ENCODE measurements at places on chromosomes 11 and 22.

DNA sequence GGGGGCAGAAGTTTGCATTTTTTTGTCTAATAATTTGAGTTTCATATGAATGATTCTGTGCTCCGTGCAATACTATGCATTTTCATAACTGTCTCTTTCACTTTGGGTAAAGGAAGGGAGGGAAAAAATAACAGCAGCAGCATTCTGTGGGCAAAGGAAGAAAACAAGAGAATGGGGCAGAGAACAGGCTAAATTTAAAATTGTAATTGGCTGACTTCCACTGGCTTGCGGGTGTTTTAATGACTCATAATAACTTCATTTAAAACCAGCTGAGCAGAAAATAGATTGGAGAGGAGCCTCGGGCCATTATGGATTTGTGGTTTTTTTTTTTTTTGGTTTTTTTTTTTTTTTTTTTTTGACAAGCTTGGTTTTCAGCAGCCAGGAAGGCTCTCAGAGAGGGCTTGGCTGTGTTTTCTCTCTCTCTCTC lies 107.4 kb downstream of the ZBTB16 start:
- DNase-seq: peak; percentile 43

GRCh38 chr11:1889224-1889930 lies 2.3 kb downstream of the PRR33 start:
- no peak for DNase-seq

DNA sequence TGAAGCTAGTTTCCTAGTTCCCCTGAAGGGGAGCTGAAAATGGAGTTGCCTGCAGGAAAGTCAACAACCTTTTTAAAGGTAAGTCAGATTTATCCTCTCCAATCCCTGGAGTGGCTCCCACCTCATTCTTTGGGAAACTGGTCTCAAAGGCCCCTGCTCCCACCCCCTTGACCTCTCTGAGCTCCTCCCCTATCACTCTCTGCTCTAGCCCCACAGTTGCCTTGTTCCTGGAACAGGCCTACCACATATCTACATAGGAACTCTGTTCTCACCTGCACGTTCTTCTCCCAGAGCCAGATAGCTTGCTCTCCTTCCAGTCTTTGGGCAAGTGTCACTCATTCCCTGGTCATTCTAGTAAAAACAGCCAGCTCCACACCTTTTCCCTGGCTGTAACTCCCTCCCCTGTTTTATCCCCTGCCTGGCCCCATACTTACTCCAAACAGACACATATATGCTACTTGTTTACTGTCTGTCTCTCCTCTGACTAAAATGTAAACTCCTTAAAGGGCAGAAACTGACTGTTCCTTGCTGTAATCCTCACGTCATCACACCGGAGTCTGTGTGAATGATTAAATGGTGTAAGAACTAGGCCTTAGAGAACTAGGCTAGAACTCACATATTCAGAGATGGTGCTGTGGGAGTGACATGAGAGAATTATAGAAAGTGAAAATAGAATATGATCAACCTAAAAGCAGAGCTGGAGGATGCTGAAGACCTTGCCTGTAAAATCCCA lies 53.3 kb downstream of the TCF20 start:
- DNase-seq: no peak

- no peak for DNase-seq
Measured at GRCh38 chr11:60348116-60348515, 21.1 kb downstream of the MS4A6E start.

- no peak for DNase-seq
Measured at GRCh38 chr22:26725012-26725676, 67.8 kb downstream of the MIAT start.

DNA sequence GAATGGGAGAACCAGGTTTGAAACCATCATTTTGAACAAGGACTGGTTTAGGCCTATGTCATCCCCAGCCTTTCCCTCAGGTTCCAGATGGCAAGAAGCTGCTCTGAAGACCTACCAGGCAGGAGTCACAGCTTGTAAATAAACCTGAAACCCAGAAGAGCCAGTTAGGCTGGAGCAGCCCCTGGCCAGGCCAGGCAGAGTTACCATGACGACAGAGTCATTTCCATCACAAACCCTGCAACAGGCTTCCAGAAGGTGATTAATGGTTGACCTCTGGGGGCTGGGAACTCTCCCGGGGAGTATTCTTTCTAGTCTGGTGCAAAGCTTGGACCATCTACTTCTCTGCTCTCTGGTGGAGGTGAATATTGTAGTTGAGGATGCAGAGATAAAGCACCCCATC lies 164.1 kb upstream of the NCAM1 start:
- no peak for DNase-seq

DNA sequence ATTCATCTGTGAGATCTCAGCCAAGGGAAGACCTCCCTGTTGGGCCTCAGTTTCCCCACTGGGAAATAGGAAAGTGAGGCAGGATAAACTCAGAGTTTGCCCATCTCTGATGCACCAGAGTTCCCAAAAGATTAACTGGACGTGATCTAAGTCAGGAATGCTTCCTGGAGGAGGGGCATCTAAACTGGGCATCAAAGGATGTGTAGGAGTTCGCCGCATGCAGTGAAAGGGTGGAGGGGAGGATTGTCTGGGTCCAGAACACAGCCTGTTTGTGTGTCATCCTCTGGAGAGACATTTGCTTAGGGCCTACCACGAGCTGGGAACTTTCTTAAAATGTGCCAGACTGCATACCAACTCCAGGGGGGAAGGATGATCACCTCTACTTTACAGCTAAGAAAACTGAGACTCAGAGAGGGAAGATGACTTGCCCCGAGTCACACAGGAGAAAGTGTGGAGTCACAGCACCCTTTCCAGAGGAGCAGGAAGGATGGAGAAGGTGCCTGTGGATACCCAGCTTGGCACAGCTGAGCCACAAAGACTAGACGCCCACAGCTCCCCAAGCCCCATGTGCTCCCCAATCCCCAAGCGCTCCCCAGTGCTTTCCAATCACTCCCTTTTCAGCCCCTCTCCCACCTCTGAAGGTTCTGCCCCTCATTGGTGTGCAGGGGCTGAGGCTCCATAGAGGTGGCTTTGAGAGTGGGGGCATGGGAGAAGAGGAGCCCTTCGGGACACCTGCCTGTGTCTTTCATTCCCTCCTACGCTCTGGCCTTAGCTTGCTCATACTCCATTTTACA lies 50.1 kb downstream of the MN1 start:
- no peak for DNase-seq

DNA sequence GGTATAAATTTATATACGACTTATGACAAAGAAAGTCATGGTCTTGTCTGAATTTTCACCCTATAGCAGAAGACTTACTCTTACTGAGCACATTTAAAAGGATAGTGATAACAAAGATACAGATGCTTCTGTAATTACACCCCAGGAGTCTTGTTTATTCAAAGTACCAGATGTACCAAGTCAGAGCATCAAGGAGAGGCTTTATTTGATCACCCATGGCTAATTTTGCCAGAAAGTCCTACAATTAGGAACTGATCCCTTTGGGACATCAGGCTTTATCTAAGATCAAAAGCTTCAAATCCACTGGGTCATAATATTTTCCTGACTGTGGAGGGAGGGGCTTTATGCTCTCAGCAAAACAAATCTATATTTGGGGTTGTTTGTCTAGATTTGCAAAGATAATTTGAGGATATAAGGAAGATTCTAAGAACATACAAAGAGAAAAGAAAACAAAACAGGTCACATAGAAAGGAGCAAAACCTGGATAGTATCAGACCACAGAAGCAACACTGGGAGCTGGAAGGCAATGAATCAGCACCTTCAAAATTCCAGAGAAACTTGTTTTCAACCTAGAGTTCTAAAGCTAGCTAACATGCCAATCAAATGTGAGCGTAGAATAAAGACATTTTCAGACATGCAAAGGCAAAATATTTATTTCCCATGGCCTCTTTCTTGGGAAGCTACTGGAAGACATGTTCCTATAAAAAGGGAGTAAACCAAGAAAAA lies 124.8 kb upstream of the CSNK2A3 start:
- no peak for DNase-seq

DNA sequence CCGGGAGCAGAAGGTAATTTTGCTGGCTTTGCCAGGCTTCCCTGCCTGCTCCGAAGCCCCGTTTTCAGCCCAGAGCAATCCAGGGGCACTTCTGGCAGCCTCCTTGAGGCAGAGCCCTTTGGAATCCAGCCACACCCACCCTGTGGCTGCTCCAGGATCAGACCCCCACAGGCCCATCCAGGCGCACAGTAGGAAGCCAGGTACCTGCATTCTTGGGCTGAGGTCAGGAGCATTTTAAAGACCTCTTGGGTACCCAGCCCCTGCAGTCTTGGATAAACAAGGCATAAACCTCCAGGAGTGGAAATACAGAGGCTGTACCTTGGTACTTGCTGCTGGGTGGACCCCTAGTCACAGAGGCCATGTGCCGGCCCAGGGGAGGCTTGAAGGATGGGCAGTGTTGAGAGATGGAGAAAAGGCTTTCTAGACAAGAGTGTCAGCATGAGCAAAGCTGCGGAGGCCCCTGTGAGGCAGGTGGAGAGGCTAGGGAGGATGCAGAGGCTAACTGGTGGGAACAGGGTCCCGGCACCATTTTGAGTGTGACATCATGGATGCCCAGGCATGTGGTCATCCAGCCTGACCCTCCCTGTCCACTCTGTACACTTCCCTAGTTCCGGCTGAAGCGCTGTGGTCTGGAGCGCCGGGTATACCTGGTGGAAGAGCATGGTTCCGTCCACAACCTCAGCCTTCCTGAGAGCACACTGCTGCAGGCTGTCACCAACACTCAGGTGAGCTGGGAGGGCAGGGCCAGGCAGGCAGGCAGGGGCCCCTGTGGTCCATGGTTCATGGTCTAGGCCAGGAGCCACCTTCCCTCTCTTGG lies 3.9 kb downstream of the MUS81 start:
- DNase-seq: no peak

- DNase-seq: peak; percentile 82
Measured at GRCh38 chr11:79525257-79525656, 84.4 kb upstream of the TENM4 start.

DNA sequence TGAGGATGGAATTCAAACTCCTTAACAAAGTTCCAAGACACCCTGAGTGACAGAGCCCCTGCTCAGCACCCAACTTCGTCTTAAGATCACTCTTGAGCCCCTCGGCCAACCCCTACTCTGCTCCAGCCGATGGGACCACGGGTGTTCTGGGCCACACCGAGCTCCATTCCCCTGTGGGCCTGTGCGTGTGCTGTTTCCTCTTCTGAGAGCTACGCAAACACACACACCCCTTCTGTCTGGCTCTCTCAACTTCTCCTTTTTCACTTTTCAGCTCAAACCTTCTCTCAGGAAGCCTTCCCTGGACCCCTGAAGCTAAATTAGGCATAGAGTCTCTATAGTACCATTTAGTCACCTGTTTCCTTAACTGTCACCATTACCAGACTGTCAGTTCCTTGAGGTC lies 37.5 kb upstream of the NNMT start:
- DNase-seq: no peak

DNA sequence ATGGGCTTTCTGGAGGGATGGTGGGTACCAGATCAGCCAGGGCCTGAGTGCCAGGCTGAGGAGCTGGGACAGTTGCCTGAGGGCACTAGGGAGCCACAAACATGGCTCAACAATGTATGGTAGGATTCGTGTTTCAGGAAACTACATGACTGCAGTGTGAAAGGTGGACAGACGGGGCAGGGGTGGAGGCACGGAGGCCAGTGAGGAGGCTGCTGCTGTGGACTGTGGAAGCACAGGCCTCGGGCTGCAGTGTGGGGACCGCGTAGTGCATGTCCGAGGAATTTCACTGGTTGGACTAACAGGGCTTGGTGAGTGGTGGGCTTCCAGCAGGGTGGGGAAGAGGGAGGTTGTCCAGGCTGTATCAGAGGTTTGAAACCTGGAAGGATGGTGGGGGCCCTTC lies 7.8 kb downstream of the P2RY2 start:
- DNase-seq: no peak

- DNase-seq: peak; percentile 62
Measured at GRCh38 chr11:26623076-26623659, 51.1 kb upstream of the MUC15 start.

- no peak for DNase-seq
Measured at GRCh38 chr11:31870609-31871309, 59.6 kb upstream of the PAX6 start.

DNA sequence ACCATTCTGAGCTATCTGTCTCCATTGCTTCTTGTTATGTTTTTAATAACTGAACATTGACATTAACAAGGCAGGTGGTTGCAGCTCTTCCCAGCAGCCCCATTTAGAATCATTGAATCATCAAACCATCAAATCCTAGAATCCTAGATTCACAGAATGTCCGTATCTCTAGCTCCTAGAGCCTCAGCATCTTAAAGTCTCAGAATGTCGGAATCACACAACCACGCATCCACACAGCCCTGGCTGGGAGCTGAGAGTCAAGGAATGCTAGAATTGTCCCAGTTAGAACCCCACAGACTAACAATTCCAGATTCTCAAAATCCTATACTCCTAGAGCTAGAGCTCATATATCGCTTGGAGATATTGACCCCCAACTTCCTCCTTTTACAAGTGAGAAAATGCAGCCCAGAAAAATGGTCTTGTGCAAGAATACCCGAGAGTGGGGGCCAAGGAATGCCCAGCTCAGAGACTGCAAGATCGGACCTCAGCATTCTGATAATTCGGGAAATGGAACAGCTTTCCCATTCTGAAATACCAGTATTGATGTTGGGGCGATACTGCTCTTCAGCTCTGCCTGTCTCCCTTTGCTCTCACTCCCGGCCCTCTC lies 38.8 kb downstream of the PDE2A start:
- DNase-seq: no peak

- DNase-seq: no peak
Measured at GRCh38 chr11:32253706-32254105, 162.8 kb downstream of the RCN1 start.

DNA sequence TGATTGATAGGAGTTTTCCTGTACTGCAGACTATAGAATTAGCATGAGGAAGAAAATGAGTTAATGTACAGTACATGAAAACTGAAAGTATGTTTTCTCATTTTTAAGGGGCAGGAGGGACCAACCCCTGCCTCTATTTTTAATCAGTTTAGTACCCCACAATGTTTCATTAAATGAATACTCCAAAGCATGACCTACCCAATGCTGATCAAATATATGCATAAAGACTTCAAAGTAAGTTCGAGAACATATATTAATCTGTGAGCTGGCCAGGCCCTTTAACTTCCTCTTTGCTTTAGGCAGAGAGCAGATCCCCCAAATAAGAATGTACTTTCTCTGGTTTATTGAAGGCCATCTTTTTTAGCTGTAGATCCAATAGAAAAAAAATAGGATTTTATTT lies 161.0 kb downstream of the FCHSD2 start:
- no peak for DNase-seq
